ENCODE measurements at places on chromosomes 4 and X. TPM values are rescaled to one million over a fixed set of nuclear protein-coding genes. Genes with fewer than 3 reads are reported as not detected.

SSX3 gene
- not detected for polyA plus RNA-seq

ATP1B4 gene
- polyA plus RNA-seq, result not detected

DDX53 gene
- not detected for polyA plus RNA-seq

DNA sequence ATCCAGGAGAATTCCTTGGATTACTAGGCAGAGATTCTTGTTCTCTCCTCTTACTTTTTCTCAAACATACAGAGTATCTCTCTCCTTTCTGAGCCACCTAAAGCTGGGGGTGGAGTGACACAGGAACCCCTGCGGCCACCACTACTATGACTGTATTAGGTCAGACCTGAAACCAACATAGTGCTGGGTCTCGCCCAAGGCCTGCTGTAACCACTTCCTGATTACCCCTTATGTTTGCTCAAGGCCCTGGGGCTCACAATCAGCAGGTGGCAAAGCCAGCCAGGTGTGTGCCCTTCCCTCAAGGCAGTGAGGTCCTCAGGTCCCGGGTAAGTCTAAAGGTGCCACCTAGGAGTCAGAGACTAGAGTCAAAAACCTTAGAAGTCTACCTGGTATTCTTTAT lies 166.4 kb downstream of the PARM1 start:
- no peak for DNase-seq

DNA sequence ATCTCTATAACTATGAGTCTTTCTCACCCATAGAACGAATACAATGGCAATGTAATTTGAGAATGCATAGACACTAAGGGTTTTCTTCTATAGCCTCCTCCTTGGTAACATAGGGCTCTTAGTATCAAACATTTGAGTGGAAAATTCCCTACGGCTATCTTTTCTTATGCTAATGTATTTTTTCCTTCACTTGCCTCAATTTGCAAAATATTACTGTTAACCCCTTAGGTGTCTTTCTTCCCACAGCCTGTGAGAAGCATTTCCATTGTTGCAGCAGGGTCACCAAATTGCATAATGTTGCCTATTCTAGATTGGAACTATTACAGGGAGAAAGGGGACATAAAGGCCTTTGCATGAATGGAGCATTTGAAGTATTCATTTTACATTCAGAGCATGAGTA lies 140.5 kb upstream of the RAPGEF2 start:
- DNase-seq, result no peak

DNA sequence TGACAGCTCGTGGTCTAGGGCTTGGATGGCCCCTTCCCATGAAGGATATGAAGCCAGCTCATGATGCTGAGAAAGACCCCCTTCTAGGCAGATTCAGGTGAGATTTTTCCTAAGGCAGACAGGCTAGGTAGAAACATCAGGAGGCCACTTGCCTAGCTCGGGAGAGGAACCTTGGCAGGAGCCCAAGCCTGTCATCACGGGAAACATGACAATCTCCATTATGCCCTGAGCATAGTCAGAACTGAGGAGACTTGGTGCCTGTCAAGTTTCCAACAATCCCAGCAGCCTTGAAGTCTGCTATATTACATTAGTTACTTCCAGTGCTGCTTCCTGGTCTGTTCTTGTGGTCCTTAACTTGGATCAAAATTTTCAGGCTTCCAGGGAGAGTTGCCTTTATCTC lies 18.7 kb upstream of the WDR1 start:
- no peak for DNase-seq

DNA sequence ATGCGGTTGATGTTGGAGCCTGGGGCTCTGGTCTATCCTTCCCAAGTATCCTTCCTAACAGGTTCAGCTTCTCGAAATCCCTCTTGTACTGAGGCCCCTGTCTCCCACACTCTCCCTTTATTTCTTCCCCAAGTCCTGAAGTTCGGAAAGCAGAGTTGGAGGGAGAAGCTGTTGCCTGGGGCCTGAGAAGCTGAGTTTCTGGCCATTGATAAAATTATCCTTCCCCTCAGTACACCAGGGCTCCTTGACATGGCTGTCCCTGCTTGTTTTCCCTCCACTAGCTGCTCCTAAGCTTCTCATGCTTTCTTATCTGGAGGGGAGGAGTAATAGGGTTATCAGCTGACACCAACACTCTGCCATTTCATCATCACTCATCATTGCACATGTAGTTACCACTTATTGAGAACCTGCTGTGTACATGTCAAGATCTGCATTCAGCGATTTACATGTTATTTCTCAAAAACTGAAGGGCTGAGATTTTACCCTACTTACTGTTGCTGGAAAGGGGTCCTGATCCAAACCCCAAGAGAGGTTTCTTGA lies 58.0 kb downstream of the FUNDC1 start:
- no peak for DNase-seq

DNA sequence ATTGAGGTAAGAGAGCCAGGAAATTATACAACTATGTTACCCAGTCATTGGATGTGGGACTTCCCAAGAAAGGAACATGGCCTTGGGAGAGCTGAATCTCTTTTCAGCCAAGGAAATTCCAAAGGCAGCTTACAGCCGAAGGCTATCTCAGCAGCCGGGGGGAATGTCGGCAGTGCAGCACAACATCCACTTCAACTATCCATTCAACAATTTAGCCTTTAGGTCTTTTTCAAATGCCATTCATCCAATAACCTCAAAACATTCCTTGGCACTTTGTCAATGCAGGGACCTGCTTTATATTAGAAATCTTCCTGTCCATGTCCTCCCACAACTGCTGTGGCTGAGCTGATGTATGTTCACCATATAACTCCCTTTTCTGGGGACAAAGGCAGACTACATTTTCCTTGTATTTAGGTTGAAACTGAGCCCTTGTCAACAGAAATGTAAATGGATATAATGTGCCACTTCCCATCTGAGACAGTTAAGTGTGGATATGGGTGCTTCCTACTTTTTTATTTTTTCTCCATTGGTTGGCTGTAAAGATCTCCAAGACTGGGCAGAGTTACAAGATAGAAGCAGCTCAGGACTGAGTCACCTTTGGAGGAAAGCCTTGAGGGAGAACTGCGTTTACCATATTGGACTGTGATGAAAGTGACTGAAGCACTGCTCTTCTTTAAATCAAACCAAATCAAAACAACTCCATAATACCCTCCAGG lies 94.8 kb downstream of the GPRIN3 start:
- DNase-seq, result no peak

GRCh38 chr4:56255820-56256219 lies 131.5 kb downstream of the AASDH start:
- DNase-seq, result no peak

DNA sequence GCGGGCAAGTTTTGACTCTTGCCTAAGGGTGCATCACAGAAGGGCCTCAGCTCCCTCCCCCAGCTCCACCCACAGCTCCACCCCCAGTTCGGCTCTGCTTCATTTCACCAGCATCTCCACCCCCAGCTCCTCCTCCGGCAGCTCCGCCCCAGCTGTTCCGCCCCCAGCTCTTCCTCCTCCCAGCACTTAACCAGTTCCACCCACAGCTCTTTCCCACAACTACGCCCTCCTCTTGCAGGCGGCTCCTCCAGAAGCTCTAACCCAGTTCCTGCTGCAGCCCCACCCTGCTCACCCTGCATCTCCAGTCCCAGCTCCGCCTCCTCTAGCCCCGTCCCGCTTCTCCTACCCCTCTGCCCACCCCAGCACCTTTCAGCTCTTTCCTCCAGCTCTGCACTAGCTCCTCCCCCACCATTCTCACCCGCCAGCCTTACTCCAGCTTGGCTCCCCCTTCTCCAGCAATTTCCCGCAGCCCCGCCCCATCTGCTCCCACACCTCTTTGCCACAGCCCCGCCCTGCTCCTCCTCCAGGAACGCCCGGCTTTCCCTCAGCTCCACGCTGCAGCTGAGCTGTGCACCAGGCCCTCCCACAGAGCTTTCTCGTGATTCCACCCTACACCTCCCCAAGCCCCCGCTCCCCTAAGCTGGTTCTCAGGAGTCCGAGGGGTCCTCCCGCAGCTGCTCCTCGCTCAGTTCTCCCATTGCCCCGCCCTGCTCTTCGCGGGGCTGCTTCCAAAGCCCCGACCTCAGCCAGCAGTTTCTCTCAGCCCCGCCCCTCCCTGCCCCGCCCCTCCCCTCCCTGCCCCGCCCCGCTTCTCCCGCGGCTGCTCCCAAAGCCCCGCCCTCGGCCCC lies 1.3 kb upstream of the EOLA1 start:
- DNase-seq, result peak; percentile 65

GRCh38 chr4:74039315-74039763 lies 850 bp upstream of the CXCL3 start:
- no peak for DNase-seq

DNA sequence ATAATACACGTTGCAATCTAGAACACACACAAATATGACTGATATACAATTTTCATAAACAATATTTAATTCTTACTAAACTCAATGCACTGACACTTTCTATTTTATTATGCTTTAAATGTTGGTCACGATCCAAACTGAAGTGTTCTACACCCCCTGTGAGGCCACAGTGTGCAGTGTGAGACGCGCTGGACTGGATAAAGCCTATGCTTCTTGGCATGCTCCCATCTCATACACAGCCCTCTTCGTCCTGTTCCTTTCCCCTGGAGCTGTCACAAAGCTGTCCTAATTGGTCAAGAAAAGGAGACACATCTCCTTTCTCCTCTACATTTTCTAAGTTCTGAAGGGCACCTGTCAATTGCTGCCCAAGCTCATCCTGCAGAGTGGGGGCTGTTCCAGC lies 72.0 kb downstream of the SCD5 start:
- DNase-seq, result no peak

- peak; percentile 74 for DNase-seq
These were observed 777 bp upstream of the EOLA2 start for GRCh38 chrX:149938881-149939654.
